HFFc6 (cell line): ENCODE measurements at places on chromosomes 7 and 10.
A peak's percentile ranks its signal among the peaks of the same experiment; 100 is the strongest.

DNA sequence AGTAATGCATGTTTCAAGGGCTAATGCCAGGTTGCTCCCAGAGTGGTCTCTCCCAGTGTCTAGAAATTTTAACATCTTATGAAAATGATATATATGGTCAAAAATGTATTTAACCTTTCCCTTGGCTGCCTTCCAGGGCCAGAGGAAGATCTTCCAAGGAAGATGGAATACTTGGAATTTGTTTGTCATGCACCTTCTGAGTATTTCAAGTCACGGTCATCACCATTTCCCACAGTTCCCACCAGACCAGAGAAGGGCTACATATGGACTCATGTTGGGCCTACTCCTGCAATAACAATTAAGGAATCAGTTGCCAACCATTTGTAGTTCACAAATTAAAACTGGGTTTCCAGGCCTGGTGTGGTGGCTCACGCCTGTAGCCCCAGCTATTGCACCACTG lies 9.0 kb downstream of the GATAD1 start:
- peak; percentile 22 for DNase-seq

- no peak for DNase-seq
Observed at GRCh38 chr7:106693677-106694353, 32.9 kb upstream of the CCDC71L start.

GRCh38 chr10:81848931-81849330 lies 26.1 kb upstream of the NRG3 start:
- no peak for DNase-seq

GRCh38 chr7:47693216-47693615 lies 111.3 kb upstream of the TNS3 start:
- peak; percentile 28 for DNase-seq

GRCh38 chr10:116722736-116723427 lies 19.5 kb downstream of the HSPA12A start:
- DNase-seq = no peak

DNA sequence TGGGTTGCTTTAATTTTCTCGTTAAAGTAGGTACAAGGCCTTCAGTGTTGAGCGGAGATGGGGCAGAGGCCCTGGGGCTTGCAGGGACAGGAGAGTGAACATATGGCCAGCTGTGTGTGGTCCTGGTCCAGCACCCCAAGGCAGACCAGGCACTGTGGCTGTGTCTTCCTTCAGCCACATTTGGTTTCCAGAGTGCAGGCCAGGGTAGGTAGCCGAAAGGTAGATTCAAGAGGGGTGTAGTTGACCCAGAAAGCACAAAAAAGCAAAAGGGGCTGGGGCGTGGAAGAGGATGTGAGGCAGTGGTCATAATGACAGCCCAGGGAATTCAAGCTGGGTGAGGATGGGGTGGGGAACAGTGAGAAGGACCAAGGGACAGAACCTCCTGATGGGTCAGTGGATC lies 21.3 kb upstream of the CHST15 start:
- DNase-seq = no peak

- DNase-seq = no peak
Observed at GRCh38 chr7:132207211-132207610, 369.1 kb downstream of the PLXNA4 start.

- DNase-seq = no peak
Observed at GRCh38 chr7:19491371-19491770, 217.5 kb downstream of the POLR1F start.

GRCh38 chr10:17578603-17579002 lies 38.6 kb downstream of the HACD1 start:
- DNase-seq = no peak

- DNase-seq = peak; percentile 28
Observed at GRCh38 chr10:88395677-88396076, 187.4 kb downstream of the RNLS start.

DNA sequence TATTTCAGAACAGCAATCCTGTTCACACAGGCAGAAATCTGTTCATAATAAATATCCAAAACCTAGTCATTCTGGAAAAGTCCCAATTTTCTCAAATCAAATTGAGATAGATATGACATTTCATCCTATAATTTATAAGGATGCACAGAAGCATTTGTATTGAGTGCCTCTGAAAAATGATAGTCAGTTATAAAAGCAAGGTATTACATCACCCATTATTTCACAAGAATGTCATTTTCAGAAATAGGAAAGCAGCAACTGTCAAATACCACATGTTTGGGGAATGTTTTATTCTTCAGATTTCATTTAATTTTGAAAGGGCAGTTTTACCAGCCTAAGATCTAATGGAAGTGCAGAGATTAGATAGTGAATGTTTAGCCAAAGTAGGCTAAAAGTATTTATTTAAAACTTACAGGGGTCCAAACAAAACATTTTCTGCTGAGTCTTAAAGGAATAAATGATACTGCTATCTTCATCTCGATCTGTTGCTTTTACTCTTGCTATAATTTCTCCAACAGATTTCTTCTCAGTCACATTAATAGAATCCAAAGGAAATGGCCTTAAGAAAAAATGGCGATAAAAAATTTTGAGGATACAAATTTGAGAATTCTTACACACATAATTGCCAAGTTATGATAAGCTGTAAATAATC lies 185.8 kb downstream of the HGF start:
- DNase-seq = no peak

DNA sequence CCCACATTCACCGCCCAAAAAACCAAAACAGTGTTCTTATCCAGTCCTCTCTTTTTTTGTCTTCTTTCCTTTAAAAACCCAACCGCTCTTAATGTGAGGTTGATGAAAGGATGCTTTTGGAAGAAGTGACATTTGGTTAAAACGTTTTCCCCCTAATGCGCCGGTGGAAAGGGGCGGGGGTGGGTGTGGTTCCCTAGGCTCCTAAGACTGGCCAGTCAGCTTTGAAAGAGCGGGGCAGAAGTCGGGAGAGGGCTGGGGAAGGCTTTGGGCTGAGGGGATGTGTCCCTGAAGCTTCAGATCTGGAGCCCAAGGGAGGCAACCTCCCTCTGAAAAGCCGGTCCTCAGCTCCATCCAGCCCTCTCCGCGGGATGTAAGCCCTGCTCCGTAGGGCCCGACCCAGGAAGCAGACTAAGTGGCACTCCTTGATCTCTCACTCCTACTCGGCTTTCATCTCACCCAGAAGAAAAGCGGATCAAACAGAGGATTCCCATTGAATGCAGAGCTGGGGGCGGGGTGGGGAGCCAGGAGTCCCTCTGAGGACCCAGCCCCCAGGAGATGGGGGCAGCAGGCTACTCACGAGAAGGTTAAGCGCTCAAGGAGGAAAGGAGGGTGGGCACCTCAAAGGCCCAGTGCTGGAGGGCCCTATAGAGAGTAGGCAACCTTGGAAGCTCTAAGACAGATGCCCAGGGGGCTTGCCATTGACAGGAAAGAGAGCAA lies 2.4 kb upstream of the EVX1 start:
- no peak for DNase-seq

GRCh38 chr10:31619531-31620061 lies 300.6 kb downstream of the ZEB1 start:
- no peak for DNase-seq

- DNase-seq = no peak
Observed at GRCh38 chr7:2100278-2101208, 132.2 kb downstream of the MAD1L1 start.
